MCF 10A (cell line): ENCODE measurements at places on chromosomes 2 and 18.

- no peak for DNase-seq
These were observed 654 bp upstream of the MARCHF7 start for GRCh38 chr2:159711562-159712142.

DNA sequence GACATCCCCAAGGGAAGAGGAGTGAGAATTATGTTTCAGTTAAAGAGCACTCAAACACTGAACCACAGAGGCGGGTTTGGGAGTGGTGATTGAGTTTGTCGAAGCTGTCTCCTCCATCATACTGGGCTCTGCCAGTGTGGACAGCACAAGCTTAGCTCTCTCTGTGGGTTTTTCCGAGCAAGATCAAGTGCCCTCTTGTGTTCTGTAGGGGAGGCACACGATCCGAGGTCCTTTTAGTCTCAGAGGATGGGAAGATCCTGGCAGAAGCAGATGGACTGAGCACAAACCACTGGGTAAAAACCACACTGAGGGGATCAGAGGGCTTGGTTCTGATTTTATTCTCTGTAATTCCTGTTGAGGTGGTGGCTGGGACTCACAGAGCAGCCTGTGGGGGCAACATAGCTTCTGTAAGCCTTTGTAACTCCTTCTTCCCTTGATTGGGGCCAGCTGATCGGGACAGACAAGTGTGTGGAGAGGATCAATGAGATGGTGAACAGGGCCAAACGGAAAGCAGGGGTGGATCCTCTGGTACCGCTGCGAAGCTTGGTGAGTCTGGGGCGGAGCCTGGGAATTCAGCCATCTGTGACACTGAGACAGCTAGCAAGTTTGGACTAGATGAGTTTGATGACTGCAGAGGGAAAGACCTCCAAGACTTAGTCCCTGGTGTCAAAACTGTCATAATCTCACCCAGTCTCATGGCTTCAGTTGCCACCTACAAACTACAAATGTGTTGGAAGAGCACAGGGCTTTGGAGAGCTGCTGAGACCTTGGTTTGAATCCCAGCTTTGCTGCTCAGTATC is 2.0 kb downstream of the NAGK start:
- DNase-seq = peak; percentile 31

GRCh38 chr2:222959358-222959757 is 92.6 kb upstream of the KCNE4 start:
- DNase-seq = peak; percentile 83

DNA sequence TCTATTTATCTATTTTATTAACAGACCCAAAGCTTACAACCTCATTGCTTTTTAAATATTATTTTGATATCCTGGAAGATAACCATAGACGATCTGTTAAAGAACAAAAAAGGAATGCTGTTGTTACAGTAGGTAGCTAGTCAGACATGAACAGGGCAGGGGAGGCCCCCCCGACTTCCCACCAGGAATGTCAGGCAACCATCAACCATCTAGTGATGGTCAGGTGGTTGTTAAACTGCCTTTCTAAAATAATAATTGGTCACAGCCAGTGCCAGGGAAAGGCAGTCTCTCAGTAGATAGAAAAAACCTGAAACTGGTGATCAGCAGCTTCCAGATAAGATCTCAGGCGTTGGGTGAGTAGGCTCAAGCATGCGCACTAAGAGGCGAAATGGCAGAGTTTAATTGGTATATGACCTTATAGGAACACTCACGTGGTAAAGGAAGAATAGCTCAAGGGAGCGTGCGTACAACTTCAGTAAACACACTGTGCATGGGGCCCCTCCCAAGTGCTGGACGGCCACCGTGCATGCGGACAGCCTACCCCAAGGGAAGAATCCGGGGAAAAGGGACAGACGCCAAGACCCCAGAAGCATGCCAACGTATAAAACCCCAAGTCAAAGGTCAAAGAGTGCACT is 32.5 kb upstream of the CCL20 start:
- DNase-seq = no peak

- no peak for DNase-seq
These were observed 68.4 kb downstream of the COL5A2 start for GRCh38 chr2:189111063-189111715.

DNA sequence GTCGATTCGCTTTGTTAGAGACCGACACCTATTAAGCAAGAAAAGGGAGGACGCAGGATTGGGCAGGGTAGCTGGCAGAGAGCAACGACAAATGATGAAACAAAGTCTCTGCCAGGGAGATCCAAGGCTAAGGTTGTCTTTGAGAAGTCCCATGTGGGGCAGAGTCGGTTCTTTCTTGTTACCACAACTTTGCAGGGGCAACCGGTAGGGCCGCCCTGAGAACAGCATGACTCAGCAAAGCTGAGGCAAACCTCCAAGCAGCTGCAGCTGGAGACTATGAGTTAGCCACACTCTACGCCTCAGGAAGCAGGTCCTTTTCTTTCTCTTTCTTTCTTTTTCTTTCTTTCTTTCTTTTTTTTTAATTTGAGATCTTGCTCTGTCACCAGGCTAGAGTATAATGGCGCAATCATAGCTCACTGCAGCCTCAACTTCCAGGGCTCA is 452.3 kb upstream of the ID2 start:
- DNase-seq = peak; percentile 77

- no peak for DNase-seq
These were observed 2.4 kb upstream of the TMEM185B start for GRCh38 chr2:120225549-120226065.

GRCh38 chr2:201199847-201200246 is 16.9 kb downstream of the CASP10 start:
- DNase-seq = no peak

- DNase-seq = no peak
These were observed 20.7 kb downstream of the GNLY start for GRCh38 chr2:85714841-85715240.

DNA sequence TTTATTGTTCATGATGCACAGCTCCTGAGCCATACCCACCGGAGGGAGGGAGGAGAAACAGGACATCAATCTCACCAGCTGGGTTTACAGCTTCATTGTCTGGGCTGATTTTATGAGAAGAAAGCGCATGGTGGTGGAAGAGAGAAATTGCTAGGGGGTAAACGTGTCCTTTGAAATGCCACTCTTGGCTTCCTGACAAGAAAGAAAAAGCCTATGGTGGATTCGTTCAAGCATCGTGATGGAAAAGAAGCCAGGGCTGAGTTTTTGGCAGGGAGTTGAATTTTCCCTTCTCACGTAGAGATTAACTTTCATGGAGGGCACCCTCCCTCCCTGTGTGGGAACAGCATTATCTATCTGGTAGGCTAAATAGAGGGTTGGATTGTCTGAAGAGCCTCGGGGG is 502.0 kb downstream of the SLC4A3 start:
- DNase-seq = no peak

DNA sequence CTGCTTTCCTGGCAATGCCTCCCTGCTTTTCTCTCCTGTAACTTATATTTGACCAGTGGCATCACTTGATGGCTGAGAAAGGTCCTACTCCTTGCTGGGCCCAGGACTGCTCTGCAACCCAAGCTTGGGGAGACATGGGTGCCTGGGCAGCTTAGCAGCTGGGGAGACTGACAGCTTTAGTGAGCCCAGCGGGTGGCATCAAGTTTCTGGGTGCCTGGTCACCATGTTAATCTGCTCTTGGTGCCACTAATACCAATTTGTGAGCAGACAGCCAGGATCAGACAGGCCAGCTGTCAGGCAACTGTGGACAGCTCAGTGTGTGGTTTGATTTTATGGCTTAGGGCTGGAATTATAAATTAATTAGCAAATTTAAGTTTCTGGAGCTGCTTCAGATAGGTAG is 144.8 kb upstream of the GLI2 start:
- DNase-seq = no peak

- DNase-seq = no peak
These were observed 70.3 kb downstream of the ZBTB7C start for GRCh38 chr18:48338915-48339314.

GRCh38 chr2:209633911-209634310 is 137.7 kb upstream of the UNC80 start:
- DNase-seq = no peak

DNA sequence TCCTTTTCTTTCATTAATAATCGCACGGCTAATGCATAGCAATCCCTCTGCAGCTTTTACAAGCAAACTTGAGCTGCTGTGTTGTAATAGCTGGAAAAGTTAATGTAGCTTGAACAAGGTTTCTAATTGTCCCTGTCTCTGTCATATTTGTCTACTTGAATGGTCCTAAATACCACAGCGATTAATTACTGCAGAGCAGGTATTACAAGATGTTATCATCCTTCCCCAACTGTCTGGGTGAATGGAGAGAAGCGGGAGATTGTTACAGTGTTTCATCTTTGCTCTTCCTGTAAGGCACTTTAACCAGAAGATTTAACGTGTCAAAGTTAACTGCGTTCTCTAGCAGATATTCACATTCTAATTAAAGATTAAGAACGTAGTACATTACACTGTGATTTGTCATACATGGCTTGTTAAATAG is 422.2 kb upstream of the POU3F3 start:
- no peak for DNase-seq

DNA sequence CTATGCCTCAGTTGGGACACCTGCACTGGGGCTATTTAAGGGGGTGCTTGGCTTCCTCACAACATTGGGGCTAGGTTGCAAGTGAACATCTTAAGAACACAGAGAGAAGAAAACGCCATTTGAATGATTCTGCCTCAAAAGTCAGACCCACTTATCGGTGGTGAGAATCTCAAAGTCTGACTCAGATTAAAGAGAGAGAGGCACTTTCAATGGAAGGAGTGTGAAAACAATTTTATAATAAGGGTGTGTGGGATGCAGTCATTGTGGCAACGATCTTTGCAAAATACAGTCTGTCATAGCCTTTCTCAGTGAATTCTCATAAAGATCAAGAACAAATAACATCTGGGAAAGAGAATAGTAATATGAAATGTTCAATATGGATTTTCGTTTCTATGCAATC is 41.8 kb downstream of the CCDC102B start:
- peak; percentile 23 for DNase-seq

DNA sequence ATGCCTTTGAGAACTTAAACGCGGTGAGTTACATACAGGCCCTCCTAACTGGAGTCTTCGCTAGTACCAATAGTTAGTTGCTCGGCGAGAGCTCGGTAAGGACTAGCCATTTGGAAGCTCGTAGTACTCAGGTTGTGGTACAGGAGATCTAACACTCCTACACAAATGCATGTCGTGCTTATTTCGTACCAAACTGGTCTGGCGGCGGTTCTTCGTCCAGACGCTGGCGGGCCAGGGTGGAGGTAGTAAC is 346 bp upstream of the VRK2 start:
- no peak for DNase-seq

- DNase-seq = no peak
These were observed 146.6 kb upstream of the NCK2 start for GRCh38 chr2:105597806-105598803.

- DNase-seq = no peak
These were observed 81.3 kb upstream of the HPCAL1 start for GRCh38 chr2:10221443-10221842.

DNA sequence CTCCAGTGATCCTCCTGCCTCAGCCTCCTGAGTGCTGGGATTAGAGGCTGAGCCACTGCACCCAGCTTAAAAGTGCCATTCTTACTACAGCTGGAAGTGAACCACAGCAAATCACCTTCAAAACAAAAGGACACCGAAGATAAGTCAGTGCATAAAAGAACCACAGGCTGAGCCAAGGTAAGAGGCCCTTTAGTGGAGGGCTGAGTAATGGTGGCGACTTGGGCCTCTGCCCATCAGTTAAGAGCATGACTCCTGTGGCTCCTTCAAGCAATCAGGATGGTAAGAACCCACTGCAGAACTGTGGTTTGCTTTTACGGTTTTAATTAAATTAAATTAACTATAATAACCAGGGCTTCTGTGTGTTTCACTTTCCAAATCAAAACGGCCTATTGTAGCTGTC is 75.1 kb downstream of the CTAGE1 start:
- DNase-seq = peak; percentile 74

DNA sequence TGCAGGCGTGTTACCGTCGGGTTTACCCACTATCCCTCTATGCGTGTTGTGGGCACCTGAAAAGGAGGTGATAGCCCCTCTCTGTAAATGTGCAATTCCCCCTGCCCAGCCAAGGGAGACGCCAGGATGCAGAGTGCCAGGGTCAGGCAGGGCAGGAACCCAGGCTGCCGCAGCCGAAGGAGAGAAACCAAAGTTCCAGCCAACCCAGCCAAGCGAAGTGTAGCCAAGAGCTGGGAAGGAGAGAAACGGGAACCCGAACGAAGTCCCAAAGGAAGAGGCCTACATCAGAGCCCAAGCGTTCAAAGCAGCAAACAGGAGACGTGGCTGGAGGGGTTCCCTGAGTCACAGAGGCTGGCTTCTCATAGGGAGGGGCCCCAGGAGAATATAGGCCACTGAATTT is 24.2 kb upstream of the SPR start:
- DNase-seq = no peak

DNA sequence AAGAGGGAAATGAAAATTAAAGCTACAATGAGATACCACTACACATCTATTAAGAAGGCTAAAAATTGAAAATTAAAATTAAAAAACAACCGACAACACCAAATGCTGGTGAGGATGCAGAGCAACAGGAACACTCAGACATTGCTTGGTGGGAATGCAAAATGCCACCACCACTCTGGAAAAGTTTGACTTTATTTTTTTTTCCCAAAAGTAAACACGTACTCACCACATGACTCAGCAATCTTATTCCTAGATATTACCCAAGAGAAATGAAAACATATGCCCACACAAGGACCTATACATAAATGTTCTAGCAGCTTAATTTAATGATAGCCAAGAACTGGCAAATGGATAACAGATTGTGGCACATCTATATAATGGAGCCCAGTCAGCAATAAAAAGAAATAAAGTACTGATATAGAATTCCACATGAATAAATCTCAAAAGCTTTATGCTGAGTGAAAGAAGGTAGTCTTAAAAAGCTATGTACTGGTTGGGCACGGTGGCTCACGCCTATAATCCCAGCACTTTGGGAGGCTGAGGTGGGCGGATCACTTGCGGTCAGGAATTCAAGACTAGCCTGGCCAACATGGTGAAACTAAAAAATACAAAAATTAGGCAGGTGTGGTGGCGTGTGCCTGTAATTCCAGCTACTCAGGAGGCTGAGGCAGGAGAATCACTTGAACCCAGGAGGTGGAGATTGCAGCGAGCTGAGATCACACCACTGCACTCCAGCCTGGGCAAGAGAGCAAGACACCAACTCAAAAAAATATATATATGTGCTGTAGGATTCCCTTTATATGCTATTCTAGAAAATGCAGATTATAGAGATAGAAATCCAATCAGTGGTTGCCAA is 4.2 kb upstream of the PROC start:
- DNase-seq = peak; percentile 73

- no peak for DNase-seq
These were observed 29.0 kb downstream of the LPIN1 start for GRCh38 chr2:11775384-11775783.

GRCh38 chr18:9542924-9543323 is 67.6 kb downstream of the RALBP1 start:
- DNase-seq = no peak

DNA sequence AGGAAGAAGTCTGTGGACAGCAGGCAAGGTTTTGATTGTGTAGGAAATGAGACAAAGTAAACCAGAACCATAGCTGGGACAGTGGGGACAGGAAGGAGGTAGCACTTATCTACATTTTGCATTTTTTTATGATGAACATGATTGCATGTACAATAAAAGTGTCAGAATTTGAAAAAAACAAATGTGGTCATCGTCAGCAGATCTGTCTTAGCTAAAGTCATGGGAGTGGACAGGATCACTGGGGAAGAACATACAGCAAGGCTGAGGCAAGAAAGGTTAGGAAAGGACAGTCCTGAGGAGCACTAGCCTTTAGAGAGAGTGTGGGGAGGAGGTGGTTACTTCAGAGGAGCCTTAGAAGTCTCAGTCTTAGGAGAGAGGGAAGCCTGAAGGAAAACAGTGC is 35.1 kb upstream of the SLC14A2 start:
- DNase-seq = no peak
